ENCODE measurements at places on chromosomes 7 and 10.

GRCh38 chr7:108385834-108386422 lies 70.3 kb downstream of the NRCAM start:
- no peak for DNase-seq

- DNase-seq: no peak
Measured at GRCh38 chr10:124095096-124095495, 1.7 kb upstream of the CHST15 start.

DNA sequence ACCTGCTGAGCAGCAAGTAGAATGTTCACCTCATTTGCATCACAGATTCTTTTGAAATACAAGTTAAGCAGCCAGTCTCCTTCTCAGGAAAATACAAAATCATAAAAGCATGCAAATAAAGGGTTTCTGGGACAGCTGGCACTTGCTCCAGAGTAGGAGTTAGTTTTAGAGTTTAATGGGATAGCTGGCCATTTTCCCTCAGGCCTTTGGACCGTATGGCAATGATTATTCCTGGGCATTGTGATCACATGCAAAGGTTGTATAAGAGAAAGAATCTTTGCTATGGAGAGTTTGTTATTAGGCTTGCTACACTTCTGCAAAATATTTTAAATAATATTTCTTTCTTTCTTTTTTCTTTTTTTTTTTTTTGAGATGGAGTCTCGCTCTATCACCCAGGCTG lies 240.8 kb downstream of the CDK14 start:
- DNase-seq: no peak

- DNase-seq: no peak
Measured at GRCh38 chr10:34584164-34584563, 230.9 kb downstream of the PARD3 start.

GRCh38 chr10:71426058-71426605 lies 29.4 kb downstream of the CDH23 start:
- no peak for DNase-seq
